ENCODE measurements at places on chromosomes 7 and 10. TPM values are rescaled to one million over a fixed set of nuclear protein-coding genes. Genes with fewer than 3 reads are reported as not detected.

CC2D2B gene
- 0.13 TPM for total RNA-seq

PDK4 gene
- total RNA-seq, result 18.5 TPM

RAPGEF5 gene
- 3.4 TPM for total RNA-seq

HERPUD2 gene
- 27.8 TPM for total RNA-seq

CNPY1 gene
- not detected for total RNA-seq

PRKCQ gene
- total RNA-seq, result 0.13 TPM

OR6V1 gene
- not detected for total RNA-seq

LMTK2 gene
- 11.8 TPM for total RNA-seq

SEMA3C gene
- total RNA-seq, result 669 TPM
